ENCODE measurements at places on chromosomes 2 and 18.

- no peak for DNase-seq
These were observed 297.5 kb downstream of the PIEZO2 start for GRCh38 chr18:10851824-10852319.

DNA sequence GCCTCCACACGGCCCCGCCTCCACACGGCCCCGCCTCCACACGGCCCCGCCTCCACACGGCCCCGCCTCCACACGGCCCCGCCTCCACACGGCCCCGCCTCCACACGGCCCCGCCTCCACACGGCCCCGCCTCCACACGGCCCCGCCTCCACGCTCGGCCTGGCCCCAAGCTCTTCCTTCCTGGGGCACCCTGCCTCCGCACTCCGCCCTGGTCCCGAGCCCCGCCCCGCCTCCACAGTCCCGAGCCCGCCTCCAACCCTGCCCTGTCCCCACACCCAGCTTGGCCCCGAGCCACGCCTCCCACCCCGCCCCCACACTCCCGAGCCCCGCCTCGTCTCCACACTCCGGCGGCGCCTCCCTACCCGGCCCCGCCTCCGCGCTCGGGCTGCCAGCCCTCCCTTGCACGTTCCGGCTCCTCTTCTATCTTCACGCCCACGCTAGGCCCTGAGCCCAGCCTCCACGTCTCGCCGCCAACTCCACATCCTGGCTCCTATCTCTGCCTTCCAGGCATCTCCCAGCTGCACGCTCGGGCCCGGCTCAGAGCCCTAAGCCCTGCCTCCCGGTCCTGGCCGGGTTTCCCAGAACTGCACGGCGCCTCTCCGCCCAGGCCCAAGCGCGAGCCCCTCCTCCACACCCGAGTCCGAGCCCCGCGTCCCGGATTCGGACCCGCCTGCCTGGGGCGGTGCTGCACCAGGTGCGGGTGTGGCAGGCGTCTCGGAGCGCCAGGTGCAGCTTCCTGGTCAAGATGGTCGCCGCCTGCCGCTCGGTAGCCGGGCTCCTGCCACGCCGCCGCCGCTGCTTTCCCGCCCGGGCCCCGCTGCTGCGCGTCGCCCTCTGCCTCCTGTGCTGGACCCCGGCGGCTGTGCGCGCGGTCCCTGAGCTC lies at the start of gene TMEM87B:
TMEM87B (plus strand) TSS at position 423 of the 883 bp plus-strand sequence; CDS start at position 746, 323 bp downstream.
- DNase-seq: peak; percentile 98

DNA sequence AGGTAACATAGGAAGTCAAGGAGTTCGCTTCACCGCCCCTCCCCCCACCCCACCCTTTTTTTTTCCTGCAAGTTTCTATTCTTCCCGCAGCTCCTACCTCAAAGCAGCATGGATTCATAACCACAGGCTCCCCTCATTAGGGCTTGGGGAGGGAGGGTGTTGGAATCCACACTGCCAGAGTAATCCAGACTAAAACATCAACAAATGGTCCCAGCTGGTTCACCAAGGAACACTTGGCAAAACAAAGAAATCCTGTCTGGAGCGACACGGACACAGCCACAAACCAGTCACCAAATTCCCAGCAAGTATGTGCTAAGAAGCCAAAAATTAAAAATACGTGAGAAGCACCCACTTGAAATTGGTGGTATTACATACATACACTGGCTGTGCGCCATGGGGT lies 106.9 kb upstream of the PPP1CB start:
- no peak for DNase-seq

DNA sequence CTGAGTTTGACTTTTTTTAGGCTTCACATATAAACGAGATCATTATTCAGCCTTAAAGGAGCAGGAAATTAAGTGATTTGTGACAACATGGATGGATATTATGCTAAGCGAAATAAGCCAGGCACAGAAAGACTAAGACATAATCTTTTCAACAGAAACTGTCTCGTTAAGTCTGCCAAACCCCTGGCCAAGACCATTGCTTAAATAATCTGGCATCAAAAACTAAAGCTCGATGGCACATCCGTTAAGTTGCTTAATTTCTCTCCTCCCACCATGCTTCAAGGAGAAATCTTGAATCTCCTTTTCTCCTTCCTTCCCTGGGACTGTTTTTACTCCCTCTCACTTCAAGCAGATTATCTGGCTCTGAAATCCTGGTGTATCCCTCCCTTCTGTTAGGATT lies 140.3 kb downstream of the GALNT14 start:
- DNase-seq: no peak

DNA sequence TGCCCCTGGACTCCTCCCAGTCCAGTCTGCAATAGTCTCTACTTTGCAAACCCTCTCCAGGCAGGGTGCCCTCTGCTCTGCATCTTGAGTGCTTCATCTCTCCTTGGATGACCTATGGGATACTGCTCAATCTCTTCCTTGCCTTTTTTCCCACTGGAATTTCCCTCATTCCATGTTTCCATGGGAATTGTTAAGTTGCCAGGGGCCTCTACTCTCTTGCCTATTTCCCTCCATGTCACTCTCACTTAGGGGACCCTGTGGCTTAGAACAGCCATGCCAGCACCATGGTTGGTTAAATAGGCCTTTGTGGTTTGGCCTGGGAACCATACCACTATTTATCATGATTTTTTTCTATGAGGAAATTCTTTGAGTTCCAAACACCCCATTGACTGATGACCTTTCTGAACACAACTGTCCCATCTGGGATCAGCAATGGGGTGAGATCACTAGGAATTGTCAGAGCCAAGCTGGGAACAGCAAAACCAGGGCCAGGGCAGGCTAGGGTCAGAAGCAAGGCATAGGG lies 91.4 kb upstream of the RBMS1 start:
- DNase-seq: no peak

- peak; percentile 31 for DNase-seq
These were observed 319 bp downstream of the ZSCAN30 start for GRCh38 chr18:35289727-35290093.

DNA sequence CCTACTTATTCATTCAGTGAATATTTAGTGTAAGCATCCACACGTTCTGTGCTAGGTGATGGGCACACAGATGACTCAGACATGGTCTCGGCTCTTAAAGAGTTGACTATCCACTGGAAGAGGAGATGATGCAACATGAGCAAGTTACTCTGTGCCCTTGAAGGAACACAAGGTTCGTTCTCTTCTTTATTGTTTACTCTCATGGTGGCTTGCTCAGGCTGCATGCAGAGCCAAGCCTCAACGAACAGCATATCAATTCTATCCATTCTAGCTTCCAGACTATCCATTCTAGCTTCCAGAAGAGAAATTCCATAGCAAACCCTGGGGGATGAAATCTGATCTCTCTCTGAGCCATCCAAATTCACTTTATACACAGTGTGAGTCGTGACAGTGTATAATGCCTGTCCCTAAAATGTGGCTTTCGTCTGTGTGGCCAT lies 68.1 kb upstream of the CTAGE1 start:
- DNase-seq: no peak

- DNase-seq: no peak
These were observed 107.5 kb downstream of the GULP1 start for GRCh38 chr2:188399159-188399558.

DNA sequence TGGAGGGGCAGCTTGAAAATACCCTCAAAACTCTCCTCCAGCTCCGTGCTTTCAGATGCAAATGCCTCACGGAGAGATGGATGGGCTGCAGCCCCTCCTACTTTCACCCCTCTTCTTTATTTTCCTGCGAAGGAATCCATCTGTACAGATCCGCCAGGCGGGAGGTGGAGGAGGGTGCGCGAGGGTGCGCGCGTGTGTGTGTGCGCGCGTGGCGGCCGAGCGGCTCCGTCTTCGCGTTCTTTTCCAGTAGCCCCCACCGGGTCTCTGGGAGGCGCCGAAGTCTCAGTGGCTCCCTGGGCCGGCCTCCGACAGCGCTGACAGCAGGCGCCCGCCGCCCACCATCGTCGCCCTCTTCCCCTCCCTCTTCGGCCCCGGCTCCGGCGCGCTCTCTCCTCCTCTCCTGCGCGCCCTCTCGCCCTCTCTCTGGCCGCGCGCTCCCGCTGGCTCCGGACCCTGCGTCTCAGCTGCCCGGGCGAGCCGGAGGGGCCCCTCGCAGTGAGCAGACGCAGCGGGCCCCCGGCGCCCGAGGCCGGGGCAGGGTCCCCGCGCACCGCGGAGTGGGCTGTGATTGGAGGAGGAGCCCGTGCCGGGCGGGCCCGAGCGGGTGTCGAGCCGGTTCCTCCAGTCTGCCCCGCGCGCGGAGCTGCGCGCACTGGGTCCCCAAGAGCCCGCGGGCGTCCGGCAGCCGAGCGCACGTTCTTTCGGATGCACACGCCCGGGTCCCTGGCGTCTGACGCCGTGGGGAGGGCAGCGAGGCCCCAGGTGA lies at the start of gene CDH7:
CDH7 (plus strand) TSS at position 624 of the 766 bp plus-strand sequence. CDS start 11,831 bp downstream, outside the sequence.
- peak; percentile 46 for DNase-seq

DNA sequence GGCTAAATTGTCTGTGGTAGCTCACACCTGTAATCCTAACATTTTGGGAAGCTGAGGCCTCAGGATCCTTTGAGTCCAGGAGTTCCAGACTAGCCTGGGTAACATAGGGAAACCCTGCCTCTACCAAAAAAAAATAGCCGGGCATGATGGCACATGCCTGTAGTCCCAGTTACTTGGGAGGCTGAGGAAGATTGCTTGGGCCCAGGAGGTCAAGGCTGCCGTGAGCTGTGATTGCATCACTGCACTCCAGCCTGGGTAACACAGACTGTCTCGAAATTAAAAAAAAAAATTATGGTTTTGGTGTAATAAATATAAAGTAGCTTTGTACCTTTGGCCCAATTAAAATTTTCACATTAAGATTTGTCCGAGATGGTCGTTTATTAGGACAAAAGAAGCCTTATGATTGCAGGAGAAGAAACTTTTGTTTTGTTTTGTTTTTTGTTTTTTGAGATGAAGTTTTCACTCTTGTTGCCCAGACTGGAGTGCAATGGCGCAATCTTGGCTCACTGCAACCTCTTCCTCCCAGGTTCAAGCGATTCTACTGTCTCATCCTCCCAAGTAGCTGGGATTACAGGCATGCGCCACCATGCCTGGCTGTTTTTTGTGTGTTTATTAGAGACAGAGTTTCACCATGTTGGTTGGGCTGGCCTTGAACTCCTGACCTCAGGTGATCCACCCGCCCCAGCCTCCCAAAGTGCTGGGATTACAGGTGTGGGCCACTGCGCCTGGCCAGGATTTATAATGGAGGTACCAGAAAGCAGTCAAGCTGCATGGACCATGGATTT lies 4.1 kb downstream of the MTA3 start:
- DNase-seq: no peak

GRCh38 chr2:150095361-150096095 lies 391.9 kb downstream of the RND3 start:
- DNase-seq: no peak

DNA sequence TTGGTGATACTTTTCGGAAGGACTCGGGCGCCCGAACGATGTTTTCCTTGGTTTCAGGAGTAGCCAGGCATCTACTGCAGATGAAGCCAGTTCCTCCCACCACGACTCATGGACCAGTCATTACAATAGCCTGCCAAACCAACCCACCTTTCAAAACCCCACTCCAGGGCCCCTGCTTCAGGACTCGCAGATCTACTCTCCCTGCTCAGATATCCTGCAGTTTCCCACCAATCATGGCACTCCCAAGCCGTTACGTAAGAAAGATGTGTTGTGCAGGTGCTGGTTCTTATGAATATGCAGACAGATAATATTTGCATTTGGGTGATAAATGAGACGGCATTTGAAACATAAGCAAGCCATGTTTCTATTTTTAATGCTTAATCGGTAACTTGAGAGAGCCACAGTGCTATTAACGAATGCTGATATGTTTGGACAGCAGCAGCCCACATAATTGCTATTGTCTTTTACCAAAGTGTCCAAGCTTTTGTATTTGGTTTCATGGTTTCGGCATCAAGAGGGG lies 3.5 kb upstream of the CYS1 start:
- no peak for DNase-seq

DNA sequence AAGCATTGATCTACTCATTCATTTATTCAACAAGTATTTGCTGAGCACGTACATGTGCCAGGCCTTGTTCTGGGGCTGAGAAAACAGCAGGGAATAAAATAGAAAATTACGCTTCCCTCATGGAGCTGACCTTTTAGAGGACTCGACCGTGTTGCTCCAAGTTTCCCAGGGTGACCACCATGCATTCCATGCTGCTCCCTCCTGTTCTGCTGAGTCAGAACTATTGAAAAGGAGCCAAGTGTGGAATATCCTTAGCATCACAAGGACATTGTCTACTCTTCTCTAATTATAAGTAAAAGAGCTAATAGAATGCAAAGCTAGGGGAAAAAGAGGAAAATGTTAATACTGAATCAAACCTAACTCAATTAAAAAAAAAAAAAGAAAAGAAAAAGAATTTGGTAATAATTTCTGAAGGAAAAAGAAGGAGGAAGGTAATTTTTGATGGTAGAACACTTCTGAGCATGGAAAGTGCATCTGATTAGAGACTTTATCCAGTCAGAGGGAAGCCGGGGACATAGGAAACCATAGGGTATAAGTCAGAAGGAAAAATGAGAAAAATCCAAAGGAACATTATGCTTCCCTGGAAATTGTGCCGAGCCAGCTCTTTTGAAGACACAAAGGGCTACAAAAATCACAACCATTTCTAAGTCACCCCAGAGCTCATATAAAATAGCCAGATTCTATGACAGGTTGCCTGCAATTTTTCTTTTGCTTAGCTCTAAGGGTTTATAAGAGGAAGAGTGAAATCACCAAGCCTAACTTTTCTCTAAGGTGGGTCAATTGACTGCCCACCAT lies 339.4 kb downstream of the RND3 start:
- no peak for DNase-seq

- DNase-seq: no peak
These were observed 79.5 kb downstream of the EVA1A start for GRCh38 chr2:75480971-75481836.

GRCh38 chr2:54903736-54904554 lies 146.3 kb downstream of the RTN4 start:
- DNase-seq: no peak

DNA sequence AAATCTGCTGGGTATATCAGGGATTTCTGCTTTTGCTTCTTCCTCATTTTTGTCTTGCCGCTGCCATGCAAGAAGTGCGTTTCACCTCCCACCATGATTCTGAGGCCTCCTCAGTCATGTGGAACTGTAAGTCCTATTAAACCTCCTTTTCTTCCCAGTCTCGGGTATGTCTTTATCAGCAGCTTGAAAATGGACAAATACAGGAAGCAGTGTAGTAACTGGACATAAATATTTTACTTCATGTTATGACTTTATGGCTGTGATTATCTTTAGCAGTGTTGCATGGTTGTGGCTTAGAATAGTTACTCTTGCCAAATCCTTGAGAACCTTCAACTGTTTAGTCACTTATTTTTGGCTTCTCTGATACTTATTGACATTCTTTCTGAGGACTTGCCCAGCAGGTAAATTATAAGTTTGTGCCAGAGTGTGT lies 66.2 kb upstream of the DLX2 start:
- no peak for DNase-seq

DNA sequence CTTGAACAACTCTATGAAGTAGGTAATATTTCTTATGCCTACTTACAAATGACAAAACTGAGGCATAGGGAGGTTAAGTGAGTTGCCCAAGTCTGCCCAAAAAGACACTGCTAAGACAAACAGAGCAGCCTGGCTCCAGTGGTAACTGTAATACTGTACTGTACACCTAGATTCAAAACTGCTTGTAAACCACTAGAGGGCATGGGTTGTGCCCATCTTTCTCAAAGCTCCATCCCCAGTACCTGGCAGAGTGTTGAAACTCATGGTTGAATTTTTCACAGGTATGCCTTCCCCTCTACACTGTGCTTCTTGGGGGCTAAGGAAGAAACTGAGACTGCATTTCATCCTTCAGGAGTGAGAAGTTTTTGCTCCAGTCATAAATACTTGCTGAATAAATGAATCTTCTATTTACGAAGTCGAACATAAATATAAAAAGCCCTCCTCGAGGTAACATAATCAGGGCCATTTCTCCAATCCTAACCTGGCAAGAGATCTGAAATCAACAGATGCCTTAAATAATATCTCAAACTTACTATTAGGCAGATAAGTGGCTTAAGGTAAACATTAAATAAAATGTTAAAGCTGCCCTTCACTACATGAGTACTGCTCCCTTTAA lies 2.0 kb downstream of the PPP4R1 start:
- DNase-seq: no peak

- peak; percentile 47 for DNase-seq
These were observed 39.5 kb downstream of the VWC2L start for GRCh38 chr2:214450118-214450894.

All from H9 (cell line).